ENCODE measurements at places on chromosomes 1 and 21.

DNA sequence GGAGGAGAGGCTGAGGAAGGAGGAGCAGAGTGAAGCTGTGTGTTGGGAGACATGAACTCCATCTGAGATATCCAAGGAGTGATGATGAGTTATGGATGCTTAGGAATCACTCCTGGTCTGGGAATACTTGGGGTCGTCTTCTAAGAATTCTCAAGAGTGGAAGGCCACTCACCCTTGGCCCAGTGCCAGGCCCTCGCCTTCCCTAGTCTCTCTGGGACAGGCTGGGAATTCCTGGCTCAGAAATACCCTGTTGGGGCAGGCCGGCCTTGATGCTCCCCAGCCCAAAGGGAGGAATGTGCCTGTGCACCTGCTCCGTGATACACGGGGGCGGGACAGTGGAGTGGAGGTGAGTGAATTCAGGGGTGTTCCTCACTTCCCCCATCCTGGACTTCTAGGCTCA is 12.6 kb upstream of the LMNA start:
- DNase-seq: no peak

DNA sequence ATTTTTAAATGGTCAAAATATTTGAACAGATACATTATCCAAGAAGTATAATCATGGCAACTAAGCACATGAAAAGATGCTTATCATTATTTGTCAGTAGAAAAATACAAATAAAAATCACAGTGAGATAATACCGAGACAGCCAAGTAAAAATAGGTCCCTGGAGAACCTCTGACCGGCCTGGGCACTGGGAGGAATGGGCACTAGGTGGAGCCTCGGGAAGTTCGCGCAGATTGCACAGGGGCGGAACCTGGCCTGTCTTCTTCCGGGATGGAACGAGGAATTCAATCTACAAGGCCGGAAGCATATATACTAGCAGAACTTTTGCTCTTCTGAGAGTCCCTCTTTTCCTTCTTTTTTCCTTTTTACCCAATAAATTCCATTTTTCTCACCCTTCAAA is 148.5 kb upstream of the CHRM3 start:
- DNase-seq: no peak

DNA sequence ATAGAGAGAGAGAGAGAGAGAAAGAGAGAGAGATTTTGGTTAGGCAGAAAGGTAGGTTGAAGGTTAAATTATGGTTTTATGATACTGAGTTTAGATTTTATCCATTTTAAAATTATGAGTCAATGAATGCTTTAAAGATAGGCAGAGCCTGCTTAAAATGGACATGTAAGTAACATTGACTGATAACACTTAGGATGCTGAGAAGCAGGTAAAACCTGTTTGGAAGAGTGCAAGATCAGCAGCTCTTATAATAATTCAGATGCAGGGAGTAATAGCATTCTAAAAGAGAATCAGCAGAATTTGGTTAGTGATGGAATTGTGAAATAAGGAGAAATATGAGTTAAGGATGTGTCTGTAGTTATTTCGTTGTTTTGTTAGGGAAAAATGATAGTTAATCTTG is 446.6 kb downstream of the PLA2G4A start:
- no peak for DNase-seq

GRCh38 chr1:204799630-204800029 is 71.0 kb upstream of the NFASC start:
- no peak for DNase-seq
